Activated gamma-delta T cell (primary cell): ENCODE measurements at places on chromosomes 5 and 9.

DNA sequence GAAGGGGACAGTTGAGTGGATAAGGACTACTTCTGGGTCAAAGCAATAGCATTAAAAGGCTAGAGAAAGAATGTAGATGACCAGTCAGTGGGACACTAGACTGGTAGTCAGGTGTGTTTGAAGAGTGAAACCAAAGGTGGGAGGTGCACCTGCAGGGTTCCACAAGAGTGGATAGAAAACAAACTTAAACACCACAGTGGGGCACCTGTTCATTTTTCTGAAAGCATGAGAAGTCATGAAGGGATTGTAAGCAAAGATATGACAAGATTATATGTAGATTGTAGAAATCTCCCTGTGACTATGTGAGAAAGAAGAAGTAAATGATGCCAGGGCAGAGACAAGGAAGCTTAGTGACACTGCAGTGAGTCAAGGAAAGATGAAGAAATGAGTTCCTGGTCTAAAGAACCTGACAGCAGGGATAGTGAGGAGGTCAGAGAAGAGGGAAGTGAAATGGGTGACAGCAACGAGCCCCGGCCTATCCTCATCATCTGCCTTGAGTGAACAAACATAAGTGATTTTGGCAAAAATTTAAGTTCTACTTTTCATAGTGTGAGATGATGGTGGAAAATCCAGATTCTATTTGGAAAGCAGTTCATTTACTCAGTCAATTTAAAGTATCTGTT lies 296.9 kb downstream of the TLE4 start:
- DNase-seq, result no peak

- DNase-seq, result no peak
Measured at GRCh38 chr9:123265833-123266232, 2.6 kb downstream of the STRBP start.

GRCh38 chr9:82404881-82405280 lies 416.3 kb downstream of the SPATA31D1 start:
- no peak for DNase-seq

- DNase-seq, result no peak
Measured at GRCh38 chr5:36558641-36559040, 47.8 kb upstream of the SLC1A3 start.
